ENCODE measurements at places on chromosomes 6 and 20. TPM values are rescaled to one million over a fixed set of nuclear protein-coding genes. Genes with fewer than 3 reads are reported as not detected.

SLPI gene
- not detected for total RNA-seq

GPLD1 gene
- 0.44 TPM for total RNA-seq

BMP5 gene
- total RNA-seq, result not detected

TPD52L1 gene
- total RNA-seq, result 5.3 TPM

C6orf141 gene
- total RNA-seq, result 2.2 TPM

TTLL9 gene
- not detected for total RNA-seq

POPDC3 gene
- total RNA-seq, result 7.3 TPM

C6orf163 gene
- 0.44 TPM for total RNA-seq

HLA-DOA gene
- not detected for total RNA-seq

PRKN gene
- total RNA-seq, result 8.4 TPM

LY6G6D gene
- total RNA-seq, result not detected

BTNL2 gene
- total RNA-seq, result not detected

LRRC73 gene
- total RNA-seq, result 0.15 TPM

HSPA12B gene
- 1.1 TPM for total RNA-seq

BTN1A1 gene
- total RNA-seq, result not detected

ANKRD66 gene
- total RNA-seq, result not detected

RNF217 gene
- total RNA-seq, result 8.5 TPM

COL19A1 gene
- total RNA-seq, result not detected

NTSR1 gene
- total RNA-seq, result not detected

RBL1 gene
- 1.5 TPM for total RNA-seq

GPR6 gene
- not detected for total RNA-seq

ZSCAN23 gene
- 1.5 TPM for total RNA-seq

ATF6B gene
- total RNA-seq, result 31.7 TPM

MOCS1 gene
- total RNA-seq, result 18.9 TPM

NQO2 gene
- 25.2 TPM for total RNA-seq

PTK6 gene
- total RNA-seq, result 0.15 TPM

SEMG1 gene
- total RNA-seq, result not detected

SMOC2 gene
- total RNA-seq, result 1.5 TPM

HLA-DQA2 gene
- total RNA-seq, result not detected

IDH3B gene
- total RNA-seq, result 62.0 TPM

CDH4 gene
- total RNA-seq, result not detected

WRNIP1 gene
- 51.8 TPM for total RNA-seq

BCL2L1 gene
- total RNA-seq, result 61.6 TPM

All from cardiac ventricle fibroblast (primary cell).